ENCODE measurements at places on chromosomes 3 and 15. TPM values are rescaled to one million over a fixed set of nuclear protein-coding genes. Genes with fewer than 3 reads are reported as not detected.

DNA sequence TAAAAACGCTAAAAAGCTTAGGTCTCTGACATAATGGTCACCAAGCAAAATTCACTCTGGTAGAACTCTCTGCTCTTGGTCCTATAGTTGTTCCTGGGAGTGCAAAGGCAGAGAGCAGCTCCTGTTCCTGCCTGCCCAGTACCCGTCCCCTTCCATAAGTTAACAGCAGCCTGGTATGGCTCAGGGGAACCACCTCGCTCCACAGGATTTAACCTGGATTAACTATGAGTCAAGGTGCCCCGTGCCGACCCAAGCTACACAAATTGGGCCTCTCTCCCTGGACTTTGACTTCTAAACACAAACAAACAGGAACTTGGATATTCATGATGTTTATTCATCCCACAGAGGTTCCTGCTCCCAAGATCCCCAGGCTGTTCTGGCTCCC, 32.1 kb downstream of the SCAP start:
- no peak for DNase-seq

- no peak for DNase-seq
These were observed 103.4 kb downstream of the MINAR1 start for GRCh38 chr15:79535536-79535935.

DNA sequence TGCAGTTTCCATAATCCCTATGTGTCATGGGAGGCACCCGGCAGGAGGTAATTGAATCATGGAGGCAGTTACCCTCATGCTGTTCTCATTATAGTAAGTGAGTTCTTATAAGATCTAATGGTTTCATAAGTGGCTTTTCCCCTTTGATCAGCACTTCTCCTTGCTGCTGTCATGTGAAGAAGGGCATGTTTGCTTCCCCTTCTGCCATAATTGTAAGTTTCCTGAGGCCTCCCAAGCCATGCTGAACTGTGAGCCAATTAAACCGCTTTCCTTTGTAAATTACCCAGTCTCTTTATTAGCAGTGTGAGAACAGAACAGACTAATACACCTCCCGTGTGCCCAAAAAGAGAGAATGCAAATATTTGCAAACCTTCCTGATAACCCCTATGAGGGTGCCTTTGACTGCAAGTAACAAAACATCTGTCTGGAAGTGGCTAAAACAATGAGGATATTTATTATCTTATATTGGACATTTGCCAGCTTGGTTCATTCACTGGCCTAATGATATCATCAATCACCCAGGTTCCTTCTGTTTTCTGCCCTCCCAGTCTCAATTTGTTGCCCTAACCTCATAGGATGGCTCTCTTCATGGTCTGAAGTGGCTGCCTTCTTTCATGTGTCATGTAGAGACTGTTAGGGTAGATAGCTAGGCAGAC, 68.7 kb downstream of the BHLHE40 start:
- DNase-seq, result no peak

- no peak for DNase-seq
These were observed 2.2 kb downstream of the FAH start for GRCh38 chr15:80155001-80155377.

DNA sequence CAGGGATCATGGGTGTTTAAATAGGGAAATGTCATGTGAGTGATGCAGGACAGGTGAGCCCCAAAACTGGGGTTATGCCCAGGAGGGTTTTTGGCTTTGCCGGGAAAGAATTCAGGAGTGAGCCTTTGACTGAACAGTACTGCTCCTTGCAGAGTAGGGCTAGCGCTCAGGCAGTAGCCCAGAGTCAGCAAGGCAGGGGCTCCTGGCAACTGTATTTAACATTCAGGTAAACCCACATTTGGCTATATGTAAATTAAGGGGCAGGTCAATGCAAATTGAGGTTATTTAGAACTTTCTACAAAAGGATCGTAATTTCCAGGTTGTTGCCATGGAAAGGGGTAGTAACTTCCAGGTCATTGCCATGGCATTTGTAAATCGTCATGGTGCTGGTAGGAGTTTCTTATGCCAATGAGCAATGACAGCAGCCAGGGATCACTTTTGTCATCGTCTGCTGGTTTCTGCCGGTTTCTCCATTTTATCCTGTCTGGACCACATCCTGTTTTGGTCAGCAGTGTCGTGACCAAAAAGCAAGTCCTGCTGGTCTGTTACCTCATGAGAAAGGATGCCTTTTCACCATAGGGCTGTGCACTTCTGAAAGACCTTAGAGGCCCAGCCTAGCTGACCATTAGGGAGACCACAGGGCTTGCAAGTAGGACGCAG, 24.3 kb downstream of the MTHFS start:
- peak; percentile 15 for DNase-seq

DNA sequence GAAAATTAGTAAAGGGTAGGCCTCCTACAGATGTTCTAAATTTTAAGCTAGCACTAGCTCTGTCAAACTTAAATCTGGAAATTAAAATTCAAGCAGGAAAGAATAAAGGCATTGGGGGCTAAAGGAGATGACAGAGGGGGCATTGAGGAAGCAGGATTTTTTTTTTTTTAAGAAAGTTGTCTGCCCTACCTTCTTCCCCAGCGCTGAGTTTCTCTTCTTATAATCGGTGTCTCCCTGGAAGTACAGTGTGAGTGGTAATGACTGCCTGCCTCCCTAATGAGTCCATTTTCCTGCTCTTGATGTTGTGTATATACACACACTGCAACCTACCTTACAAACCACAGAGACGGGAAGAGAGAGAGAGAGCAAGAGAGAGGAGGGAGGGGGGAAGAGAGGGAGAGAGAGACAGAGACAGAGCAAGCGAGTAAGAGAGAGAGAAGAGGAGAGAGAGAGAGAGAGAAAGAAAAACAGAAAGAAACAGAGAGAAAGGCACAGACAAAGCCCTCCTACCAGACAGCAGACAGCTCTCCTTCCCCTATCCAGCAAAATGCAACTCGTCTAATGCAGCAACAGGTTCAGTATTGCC, 47.0 kb downstream of the ZBTB20 start:
- DNase-seq, result peak; percentile 3

FOXB1 gene
- 2.7 TPM for total RNA-seq

VPS13C gene
- 71.7 TPM for total RNA-seq

INKA1 gene
- total RNA-seq, result 1.5 TPM

NAA80 gene
- total RNA-seq, result 19.5 TPM

Measured in activated T-cell treated with anti-CD3 and anti-CD28 coated beads, Interleukin-2, amount 50 U/mL, for 72 hours (primary cell).